ENCODE measurements at places on chromosomes 3 and 15. TPM values are rescaled to one million over a fixed set of nuclear protein-coding genes. Genes with fewer than 3 reads are reported as not detected.
A peak's percentile ranks its signal among the peaks of the same experiment; 100 is the strongest.

DNA sequence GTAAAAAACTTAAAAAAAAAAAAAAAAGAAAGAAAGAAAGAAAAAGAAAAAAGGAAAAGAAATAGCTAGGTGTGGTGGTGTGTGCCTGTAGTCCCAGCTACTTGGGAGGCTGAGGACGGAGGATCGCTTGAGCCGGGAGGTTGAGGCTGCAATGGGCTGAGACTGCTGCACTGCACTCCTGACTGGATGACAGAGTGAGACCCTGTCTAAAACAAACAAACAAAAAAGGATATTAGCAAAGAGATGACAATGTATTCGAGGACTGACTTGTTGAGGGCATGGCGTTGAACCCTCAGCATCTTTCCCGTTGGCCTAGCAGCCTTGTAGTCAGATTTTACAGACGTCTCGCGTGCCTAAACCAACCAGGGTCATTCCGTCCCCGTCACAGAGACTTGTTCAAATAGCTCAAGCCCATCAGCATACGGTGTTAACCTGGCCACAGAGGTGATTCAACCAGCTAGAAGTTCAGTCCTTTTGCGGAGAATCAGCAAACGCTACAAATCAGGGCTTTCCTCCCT lies 528 bp upstream of the NIT2 start:
- DNase-seq = no peak
- H3K27ac ChIP-seq = peak overlapping the region; percentile 83
- peak overlapping the region; percentile 83 for H3K4me3 ChIP-seq
- H3K36me3 ChIP-seq = peaks cover 3% of the 10 kb centered on the region

- H3K27ac ChIP-seq = no peak overlapping the region
- H3K36me3 ChIP-seq = no peaks in the 10 kb centered on the region
- H3K4me1 ChIP-seq = peaks cover 51% of the 10 kb centered on the region
- no peak overlapping the region for H3K4me3 ChIP-seq
- H3K27me3 ChIP-seq = no peaks in the 10 kb centered on the region
These were observed 17.3 kb downstream of the CISH start for GRCh38 chr3:50594253-50594785.

DNA sequence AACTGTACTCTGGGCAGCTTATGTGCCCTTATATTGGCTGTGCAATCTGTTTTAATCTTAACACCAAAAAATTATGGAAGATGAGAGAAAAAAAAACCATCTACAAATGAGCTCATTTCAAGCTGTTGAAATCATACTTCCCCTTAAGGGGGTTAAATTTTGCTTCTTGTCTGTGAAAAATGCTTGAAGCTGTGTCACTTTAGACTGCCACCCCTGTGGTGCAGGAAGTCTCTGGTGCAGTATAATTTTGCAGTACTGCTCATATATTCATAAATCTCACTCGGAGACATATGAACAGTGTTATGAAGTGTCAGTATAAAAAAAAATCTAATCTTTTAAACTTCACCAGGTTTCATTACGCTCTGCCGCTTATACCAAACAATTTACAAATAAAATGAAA lies 30.4 kb upstream of the FEZF2 start:
- H3K4me1 ChIP-seq = no peaks in the 10 kb centered on the region
- H3K4me3 ChIP-seq = no peak overlapping the region
- H3K36me3 ChIP-seq = no peaks in the 10 kb centered on the region
- H3K27ac ChIP-seq = no peak overlapping the region
- DNase-seq = no peak
- peaks cover 2% of the 10 kb centered on the region for H3K27me3 ChIP-seq

The PDZRN3 gene
- polyA plus RNA-seq = not detected

GRCh38 chr3:127690823-127691452 lies 18.2 kb downstream of the ABTB1 start:
- no peaks in the 10 kb centered on the region for H3K36me3 ChIP-seq
- no peaks in the 10 kb centered on the region for H3K4me1 ChIP-seq
- DNase-seq = no peak
- H3K27ac ChIP-seq = no peak overlapping the region

DNA sequence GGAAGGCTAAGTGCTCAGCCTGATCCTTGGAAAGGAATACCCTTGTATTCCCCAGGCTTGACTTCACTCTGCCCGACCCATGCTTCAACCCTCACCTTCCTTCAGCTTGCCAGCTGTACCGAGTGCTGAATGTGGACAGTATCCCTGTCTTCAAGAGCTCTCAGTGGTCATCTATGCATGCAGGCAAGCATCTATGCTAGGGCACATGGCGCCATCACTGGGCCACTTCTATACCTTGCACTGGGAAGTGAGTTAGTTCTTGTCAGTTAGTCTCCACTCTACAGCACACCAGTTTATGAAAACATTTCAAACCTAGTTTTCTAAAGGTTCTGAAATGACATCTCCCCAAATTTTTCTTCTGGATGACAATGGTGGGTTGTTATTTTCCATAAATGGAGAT lies 82.0 kb upstream of the MYRIP start:
- peaks cover 3% of the 10 kb centered on the region for H3K27me3 ChIP-seq
- DNase-seq = no peak

The CHRD gene
- polyA plus RNA-seq = not detected

- peaks cover 84% of the 10 kb centered on the region for H3K4me1 ChIP-seq
- H3K36me3 ChIP-seq = peaks cover 5% of the 10 kb centered on the region
These were observed 12.8 kb downstream of the ARMC8 start for GRCh38 chr3:138199851-138200250.

The ZNF860 gene
- polyA plus RNA-seq = not detected

GRCh38 chr15:74961616-74962015 lies 5.0 kb upstream of the RPP25 start:
- H3K36me3 ChIP-seq = no peaks in the 10 kb centered on the region
- peaks cover 23% of the 10 kb centered on the region for H3K27me3 ChIP-seq
- no peak overlapping the region for H3K4me3 ChIP-seq
- H3K27ac ChIP-seq = no peak overlapping the region

The GLDN gene
- polyA plus RNA-seq = not detected

- no peaks in the 10 kb centered on the region for H3K36me3 ChIP-seq
- H3K4me3 ChIP-seq = no peak overlapping the region
- no peaks in the 10 kb centered on the region for H3K4me1 ChIP-seq
- H3K27ac ChIP-seq = no peak overlapping the region
- H3K27me3 ChIP-seq = peaks cover 26% of the 10 kb centered on the region
These were observed 13.4 kb upstream of the NR2F2 start for GRCh38 chr15:96316953-96317629.

GRCh38 chr3:2921903-2922302 lies 188.3 kb downstream of the IL5RA start:
- no peaks in the 10 kb centered on the region for H3K36me3 ChIP-seq
- DNase-seq = no peak
- H3K27me3 ChIP-seq = no peaks in the 10 kb centered on the region
- no peaks in the 10 kb centered on the region for H3K4me1 ChIP-seq

The KCNMB2 gene
- not detected for polyA plus RNA-seq

The GOLGA6A gene
- not detected for polyA plus RNA-seq

The CAMK2N2 gene
- polyA plus RNA-seq = not detected

The RHCG gene
- polyA plus RNA-seq = not detected

The IGSF11 gene
- polyA plus RNA-seq = not detected

DNA sequence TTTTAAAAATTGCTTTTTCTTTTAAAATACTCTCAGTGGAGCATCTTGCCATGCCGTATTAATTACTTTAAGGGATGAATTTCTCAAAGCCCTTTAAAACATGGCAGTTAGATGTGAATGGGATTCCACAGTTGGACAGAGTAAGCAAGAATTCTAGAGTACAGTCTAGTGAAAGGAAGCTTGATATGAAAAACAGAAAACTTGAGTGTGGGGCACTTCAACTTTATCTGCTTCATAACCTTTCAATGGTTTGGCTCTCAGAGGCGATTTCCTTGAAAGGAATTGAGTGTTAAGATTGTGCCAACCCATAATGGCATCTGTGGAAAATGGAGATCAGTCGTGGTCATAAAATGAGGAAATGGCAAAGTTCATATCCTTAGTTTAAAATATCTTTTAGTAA lies 127.7 kb upstream of the SAMMSON start:
- no peak overlapping the region for H3K27ac ChIP-seq
- DNase-seq = no peak
- no peaks in the 10 kb centered on the region for H3K27me3 ChIP-seq
- H3K4me1 ChIP-seq = no peaks in the 10 kb centered on the region
- H3K36me3 ChIP-seq = no peaks in the 10 kb centered on the region

DNA sequence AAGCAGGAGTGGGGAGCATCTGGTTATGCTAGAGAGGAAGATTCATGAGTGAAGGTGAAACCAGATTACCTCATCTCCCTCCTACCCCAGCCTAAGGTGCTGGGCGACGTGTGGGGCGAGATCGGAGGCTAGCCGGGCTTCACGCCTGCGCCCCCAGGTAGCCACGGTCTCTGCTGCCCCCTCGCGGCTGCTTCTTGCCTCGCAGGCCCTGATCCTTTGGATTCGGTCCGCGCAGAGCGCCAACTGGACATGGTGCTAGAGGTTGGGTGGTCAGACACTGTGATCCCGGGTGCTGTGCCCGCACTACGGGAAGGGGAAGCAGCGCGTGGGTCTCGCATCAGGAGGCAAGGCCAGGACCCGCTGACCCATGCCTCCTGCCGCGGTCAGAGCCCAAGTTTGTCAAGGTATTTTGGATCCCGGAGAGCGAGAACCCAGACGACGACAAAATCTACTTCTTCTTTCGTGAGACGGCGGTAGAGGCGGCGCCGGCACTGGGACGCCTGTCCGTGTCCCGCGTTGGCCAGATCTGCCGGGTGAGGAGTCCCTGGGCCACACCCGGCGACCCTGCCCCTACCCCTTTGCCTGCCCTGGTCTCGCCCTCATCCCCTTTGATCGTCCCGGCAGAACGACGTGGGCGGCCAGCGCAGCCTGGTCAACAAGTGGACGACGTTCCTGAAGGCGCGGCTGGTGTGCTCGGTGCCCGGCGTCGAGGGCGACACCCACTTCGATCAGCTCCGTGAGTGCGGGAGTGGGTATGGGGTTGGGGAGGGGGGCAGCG lies 4.2 kb downstream of the SEMA3B start:
- peaks cover 21% of the 10 kb centered on the region for H3K4me1 ChIP-seq
- peaks cover 25% of the 10 kb centered on the region for H3K27me3 ChIP-seq
- DNase-seq = peak; percentile 80
- H3K27ac ChIP-seq = peak overlapping the region; percentile 59

The SEC62 gene
- 155 TPM for polyA plus RNA-seq

GRCh38 chr3:142981108-142981507 lies 17.6 kb upstream of the PAQR9 start:
- no peak overlapping the region for H3K4me3 ChIP-seq
- DNase-seq = no peak
- no peaks in the 10 kb centered on the region for H3K36me3 ChIP-seq
- H3K4me1 ChIP-seq = no peaks in the 10 kb centered on the region
- H3K27ac ChIP-seq = no peak overlapping the region
